ENCODE measurements at places on chromosomes 5 and 9.

DNA sequence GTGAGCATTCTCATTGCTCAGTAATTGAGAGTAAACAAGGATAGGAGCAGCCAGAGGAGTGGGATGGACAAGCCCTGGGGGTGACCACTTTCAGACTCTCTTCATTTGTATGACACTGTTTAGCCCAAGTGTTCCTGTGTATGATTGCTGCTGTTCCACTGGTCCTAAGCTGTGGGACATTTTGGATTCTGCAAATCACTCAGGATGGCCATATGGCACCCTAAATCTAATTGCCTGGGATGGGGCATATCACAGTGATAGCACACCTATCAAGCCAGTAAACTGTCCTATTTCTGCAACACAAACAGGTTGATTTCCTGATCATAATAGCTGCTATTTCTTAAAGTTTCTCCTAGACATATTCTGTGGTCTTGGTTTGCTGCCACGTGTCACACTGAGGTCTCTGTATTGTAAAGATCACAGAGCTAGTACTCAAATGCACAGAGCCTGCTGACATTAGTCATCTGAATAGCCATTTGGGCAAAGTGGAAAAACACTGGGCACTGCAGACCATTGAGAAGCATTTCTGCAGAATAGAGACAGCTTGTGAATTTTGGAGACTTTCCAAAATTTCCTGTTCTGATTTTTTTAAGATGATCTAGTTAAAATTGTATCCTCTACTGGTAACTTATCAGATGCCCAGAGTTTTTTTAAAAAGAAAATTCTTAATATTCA is 320.2 kb downstream of the RFX3 start:
- no peak for DNase-seq

DNA sequence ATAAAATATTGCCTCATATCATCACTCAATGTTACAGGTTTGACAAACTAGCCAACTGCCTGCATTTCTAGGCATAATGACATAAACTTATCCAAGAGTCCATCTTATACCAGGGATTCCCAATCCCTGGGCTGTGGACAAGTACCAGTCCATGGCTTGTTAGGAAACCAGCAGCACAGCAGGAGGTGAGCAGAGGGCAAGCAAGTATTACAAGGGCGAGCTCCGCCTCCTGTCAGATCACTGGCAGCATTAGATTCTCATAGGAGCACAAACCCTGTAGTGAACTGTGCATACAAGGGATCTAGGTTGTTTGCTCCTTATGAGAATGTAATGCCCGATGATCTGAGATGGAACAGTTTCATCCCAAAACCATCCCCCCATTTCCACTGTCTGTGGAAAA is 144.9 kb downstream of the PRKACG start:
- DNase-seq: no peak

GRCh38 chr5:100469767-100470166 is 65.4 kb upstream of the FAM174A start:
- DNase-seq: no peak

GRCh38 chr5:103669615-103670014 is 107.0 kb upstream of the NUDT12 start:
- DNase-seq: no peak

DNA sequence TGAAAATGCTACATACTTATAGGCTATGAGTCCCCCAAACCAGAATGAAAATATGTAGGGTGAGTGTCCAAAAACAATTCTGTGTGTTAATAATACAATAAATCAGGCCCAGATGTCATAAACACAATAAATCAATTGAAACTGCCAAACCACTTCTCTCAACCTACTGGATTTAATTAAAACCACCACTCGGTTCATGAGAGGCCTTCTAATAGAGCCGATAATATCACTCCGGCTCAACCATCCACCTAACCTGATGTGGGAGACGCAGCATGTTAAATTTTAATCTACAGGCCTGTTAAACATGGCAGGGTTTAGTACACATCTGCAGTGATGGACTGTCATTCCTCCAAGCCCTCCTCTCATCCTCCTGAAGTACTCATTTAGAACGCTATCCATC is 734.5 kb upstream of the ZNF608 start:
- no peak for DNase-seq

- no peak for DNase-seq
Measured at GRCh38 chr5:137078171-137078665, 420.9 kb downstream of the SPOCK1 start.

DNA sequence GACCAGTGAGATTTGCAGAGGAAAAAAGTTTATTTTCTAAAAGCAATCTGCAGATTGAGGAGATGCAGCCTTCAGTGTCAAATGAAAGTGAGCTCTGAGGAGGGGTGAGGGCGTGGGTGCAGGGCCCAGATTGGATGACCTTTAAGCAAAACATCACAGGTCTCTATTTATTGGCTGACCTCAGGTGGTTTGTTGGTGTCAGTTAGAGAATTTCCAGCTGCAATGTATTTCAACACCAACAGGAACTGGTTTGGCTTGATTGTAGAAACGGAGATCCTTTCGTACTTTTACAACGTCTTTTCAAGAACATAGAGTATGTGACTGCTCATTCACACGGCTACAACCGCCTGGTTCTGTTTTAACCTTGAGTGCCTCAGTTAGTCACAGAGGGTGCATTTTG is 1069.1 kb downstream of the EFNA5 start:
- DNase-seq: no peak

- DNase-seq: no peak
Measured at GRCh38 chr5:100777680-100778300, 125.3 kb downstream of the ST8SIA4 start.

DNA sequence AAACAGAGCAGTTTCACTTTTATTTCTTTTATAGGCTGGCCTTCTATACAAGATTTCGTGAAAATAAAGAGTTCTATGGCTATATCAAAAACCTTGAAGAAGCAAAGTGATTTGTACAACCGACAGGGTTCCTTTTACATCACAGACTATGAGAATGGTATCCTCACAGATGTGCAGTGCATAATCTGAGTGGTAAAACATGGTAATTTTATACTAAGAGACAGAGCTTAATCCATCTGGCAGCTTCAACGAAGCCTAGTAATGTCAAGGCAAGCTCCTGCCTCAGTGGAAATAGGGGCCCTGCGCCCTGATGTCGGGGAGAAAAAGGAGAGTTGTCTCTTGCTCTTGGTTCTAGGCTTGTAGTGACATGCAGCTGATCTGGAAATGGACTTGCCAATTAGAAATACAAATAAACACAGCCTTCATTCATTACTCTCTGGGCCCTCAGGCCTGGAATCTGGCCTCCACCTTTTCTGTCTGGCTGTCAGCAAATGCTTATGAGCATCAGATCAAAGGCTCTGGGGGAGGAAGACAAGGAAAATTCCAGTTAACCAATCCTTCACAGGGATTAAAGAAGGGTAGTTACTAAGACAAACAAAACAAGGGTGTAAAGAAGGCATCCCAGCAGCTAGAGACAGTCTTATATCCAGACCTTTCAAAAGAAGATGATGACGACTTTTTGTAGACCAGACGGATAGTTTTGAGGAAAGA is 33.6 kb upstream of the TRIM32 start:
- DNase-seq: no peak

GRCh38 chr5:149317281-149318048 is 27.8 kb upstream of the GRPEL2 start:
- DNase-seq: no peak

DNA sequence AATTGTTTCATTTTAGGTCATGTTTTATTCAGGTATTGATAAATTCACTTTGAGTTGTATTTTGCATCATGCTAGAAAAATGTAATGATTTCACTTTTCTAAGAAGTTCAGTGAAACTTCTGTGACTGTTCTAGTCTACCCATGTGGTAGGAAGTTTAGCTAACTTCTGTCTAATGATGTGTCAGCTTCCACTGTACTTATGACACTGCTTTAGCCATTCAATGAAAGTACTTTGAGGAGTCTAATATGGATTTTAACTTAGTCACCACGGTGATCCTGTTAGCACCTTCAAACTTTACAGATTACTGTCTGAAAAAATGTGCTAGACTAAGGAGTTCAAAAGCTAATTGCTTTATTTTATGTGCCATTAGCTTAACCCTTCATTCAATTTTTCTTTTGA is 1510.5 kb upstream of the CDH9 start:
- DNase-seq: no peak

GRCh38 chr5:135008981-135009735 is 24.9 kb downstream of the PITX1 start:
- DNase-seq: no peak

DNA sequence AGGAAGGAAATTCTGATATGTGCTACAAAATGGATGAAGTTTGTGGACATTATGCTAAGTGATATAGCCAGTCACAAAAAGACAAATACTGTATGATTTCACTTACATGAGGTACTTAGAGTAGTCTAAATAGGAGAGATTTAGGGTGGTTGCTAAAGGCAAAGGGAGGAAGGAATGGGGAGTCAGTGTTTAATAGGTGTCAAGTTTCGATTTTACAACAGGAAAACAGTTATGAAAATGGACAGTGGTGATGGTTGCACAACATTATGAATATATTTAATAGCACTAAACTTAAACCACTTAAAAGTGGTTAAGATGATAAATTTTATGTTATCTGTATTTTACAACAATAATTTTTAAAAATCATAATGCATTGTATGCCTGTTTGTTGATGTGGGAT is 40.4 kb upstream of the ECM2 start:
- no peak for DNase-seq

DNA sequence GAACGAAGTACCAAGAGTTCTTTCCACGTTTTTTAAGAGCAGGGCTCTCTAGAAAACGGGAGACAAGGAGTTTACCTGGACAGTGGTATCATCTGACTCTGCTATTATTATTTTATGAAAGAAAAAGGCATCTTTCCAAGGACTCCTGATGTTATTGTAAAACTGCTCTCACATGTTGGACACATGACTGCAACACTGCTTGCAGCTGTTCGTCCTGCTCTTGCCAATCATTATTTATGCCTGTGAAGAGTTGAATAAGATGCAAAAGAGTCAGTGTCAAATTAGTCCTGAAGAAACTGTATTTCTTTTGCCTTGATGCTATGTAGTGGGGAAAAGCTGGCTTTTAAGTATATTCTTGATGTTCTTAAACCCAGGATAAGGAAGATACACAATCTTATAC is 284.5 kb upstream of the PTGER4 start:
- no peak for DNase-seq

DNA sequence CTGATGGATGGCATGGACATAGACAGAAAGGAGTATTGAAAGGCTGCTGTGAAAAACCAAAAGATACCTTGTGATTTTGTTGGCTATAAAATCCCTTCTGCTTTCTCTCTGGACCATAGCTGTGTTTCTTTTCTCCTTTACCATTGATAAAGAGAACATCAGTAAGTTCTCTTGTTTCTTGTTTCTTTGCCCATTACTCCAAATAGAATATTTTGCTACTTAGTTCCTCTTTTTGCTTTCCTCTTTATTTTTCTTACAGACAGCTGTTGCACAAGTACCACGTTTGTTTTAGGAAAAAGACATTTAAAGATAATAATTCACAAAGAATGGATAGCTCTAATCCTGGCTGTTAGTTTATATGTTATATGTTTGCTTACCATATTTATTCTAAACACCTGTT is 1129.2 kb downstream of the DTWD2 start:
- DNase-seq: no peak

DNA sequence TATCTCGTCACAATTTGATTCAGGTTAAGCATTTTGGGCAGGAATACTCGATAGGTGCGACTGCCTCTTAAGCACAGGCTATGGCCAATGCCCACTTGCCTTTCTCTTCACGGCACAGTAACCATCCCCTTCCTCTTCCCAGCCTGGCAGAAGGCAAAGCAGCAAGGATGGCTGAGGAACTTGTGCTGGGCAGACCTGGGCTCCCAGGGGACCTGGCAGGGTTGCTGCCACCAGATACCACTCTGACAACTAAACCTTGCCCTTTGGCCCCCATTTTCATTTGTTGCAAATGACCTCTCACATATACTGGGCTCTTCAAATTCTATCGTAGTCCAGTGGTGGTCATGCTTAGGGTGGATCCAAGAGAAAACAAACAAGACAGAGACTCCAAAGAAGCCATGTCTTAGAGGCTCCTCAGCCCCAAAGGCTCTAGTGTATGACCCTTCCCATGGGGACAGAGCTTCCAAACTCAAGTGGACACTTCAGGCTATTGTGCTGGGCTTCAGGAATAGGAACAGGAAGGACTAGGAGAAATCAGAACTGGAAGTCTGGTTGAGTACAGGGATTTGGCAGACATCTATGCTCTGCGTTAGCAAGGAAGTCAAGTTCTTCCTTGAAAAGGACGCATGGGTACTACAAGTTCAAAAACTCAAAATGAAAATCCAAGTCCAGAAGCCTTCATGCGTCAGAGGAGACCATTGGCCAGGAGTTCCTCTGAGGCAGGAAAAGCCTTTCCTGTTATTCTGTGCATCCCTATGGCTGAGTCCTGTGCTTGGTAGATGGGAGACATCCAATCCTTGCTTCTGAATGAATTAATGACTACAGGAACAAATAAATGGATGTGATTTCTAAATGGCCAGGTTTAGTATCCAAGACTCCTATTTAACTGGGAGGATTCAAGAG is 64.6 kb upstream of the PLPP1 start:
- DNase-seq: no peak

DNA sequence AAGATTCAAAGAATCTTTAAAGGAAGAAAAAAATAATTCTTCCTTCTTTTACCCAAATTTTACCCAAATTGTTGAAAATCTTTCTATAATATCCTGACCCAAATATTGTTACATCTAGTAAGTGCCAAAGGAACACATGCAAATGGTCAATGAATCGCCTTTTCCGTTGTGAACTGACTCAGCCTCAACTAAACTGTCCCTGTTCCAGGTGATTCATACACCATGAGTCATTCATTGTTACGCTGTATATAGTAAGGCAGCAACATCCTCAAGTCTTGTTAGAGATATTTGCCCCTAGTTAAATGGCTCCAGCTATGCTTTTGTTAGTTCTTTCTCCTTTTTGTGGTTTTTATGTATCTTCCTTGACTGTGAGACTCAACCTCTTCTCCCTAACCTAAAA is 9.7 kb downstream of the PTGER4 start:
- no peak for DNase-seq

- DNase-seq: no peak
Measured at GRCh38 chr9:80163889-80164288, 592.1 kb downstream of the TLE4 start.

DNA sequence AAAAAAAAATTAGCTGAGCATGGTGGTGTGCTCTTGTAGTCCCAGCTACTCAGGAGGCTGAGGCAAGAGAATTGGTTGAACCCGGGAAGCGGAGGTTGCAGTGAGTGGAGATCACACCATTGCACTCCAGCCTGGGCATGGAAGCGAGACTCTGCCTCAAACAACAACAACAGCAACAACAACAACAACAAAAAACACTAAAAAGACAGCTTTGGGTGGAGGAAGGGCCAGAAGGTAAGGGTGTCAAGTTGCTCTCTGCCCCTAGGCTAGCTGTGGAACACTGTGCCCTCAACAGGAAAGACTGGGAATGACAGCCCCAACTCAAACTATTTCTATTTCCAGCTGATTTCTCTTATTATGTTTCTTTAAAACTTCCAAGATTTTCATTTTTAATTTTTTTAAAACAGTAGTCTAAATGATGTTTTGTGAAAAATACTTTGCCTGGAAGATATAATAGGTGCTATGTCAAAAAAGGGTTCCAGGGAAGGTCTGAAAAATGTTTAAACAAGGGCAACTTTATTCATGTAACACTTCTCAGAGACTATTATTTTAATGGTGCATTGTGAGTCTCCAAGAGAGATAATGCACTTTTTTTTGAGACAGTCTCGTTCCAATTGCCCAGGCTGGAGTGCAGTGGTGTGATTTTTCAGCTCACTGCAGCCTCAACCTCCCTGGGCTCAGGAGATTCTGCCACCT is 29.9 kb downstream of the CLINT1 start:
- no peak for DNase-seq
